ENCODE measurements at places on chromosomes 5 and 9. TPM values are rescaled to one million over a fixed set of nuclear protein-coding genes. Genes with fewer than 3 reads are reported as not detected.

ZNF484 gene
- total RNA-seq: 7.2 TPM

GTF2H2 gene
- total RNA-seq: 37.8 TPM

FOXD4L5 gene
- 0.61 TPM for total RNA-seq

IL17B gene
- 0.81 TPM for total RNA-seq

FBXO38 gene
- 36.3 TPM for total RNA-seq

INPP5E gene
- 23.8 TPM for total RNA-seq

NRARP gene
- total RNA-seq: 22.2 TPM
